ENCODE measurements at places on chromosomes 1 and 21.

DNA sequence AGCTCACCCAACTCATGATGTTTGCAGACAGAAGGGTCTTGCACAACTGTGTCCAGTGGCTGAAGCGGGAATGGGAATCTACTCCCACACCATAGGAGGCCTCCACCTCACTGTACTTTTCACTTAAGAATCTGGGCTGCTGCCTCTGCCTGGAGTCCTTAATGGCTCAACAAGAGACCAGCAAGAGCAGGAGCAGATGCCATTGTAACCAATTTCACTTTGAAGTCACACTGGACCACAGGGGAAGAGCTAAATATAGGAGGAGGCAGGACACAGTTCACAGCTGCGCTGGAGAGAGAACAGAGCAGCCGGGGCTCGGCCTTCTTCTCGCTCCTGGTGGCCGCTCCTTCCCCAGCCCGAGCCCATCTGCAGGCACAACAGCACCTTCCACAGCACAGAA lies 120.4 kb downstream of the SIPA1L2 start:
- H3K27me3 ChIP-seq = no peaks in the 10 kb centered on the region
- no peak overlapping the region for H3K4me3 ChIP-seq
- H3K4me1 ChIP-seq = peaks cover 4% of the 10 kb centered on the region
- H3K36me3 ChIP-seq = no peaks in the 10 kb centered on the region
- DNase-seq = no peak
- no peak overlapping the region for H3K27ac ChIP-seq

GRCh38 chr21:42614396-42614795 lies 39.0 kb upstream of the PDE9A start:
- no peaks in the 10 kb centered on the region for H3K36me3 ChIP-seq
- no peaks in the 10 kb centered on the region for H3K27me3 ChIP-seq
- H3K4me3 ChIP-seq = no peak overlapping the region

DNA sequence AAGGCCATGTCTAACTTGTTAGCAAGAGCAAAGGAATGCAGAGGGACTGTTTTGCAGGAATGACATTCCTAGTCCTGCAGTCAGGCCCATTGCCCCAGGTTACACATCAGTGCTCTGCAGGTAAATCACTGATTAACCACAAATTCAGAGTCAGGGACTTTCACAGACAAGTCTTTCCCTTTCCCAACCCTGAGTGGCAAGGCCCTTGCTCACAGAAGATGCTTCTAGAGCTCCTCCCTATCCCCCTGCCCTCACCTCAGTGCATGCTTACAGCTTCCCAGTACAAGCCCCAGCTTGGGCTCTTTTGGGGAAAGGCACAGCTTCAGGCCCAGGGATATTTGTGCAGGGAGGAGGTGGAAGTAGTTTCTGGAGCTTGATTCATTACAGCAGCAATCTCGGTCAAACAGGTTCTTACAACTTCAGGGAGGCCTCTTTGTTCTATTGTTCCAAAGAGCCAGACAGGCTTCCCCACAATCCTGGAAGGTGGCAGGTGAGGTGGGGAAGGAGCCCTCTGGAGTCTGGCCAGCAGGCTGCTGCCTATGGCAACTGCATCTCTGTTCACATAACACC lies 53.9 kb downstream of the CASQ2 start:
- no peak for DNase-seq
- peaks cover 4% of the 10 kb centered on the region for H3K4me1 ChIP-seq
- H3K27me3 ChIP-seq = no peaks in the 10 kb centered on the region
- H3K27ac ChIP-seq = no peak overlapping the region

- no peak for DNase-seq
- H3K27ac ChIP-seq = no peak overlapping the region
- H3K4me1 ChIP-seq = peaks cover 13% of the 10 kb centered on the region
Measured at GRCh38 chr1:226766565-226766964, 27.5 kb upstream of the ITPKB start.

GRCh38 chr1:199298825-199299224 lies 660.0 kb downstream of the PTPRC start:
- H3K27me3 ChIP-seq = no peaks in the 10 kb centered on the region
- no peak overlapping the region for H3K4me3 ChIP-seq
- no peak overlapping the region for H3K27ac ChIP-seq
- no peak for DNase-seq
- no peaks in the 10 kb centered on the region for H3K4me1 ChIP-seq
- no peaks in the 10 kb centered on the region for H3K36me3 ChIP-seq

DNA sequence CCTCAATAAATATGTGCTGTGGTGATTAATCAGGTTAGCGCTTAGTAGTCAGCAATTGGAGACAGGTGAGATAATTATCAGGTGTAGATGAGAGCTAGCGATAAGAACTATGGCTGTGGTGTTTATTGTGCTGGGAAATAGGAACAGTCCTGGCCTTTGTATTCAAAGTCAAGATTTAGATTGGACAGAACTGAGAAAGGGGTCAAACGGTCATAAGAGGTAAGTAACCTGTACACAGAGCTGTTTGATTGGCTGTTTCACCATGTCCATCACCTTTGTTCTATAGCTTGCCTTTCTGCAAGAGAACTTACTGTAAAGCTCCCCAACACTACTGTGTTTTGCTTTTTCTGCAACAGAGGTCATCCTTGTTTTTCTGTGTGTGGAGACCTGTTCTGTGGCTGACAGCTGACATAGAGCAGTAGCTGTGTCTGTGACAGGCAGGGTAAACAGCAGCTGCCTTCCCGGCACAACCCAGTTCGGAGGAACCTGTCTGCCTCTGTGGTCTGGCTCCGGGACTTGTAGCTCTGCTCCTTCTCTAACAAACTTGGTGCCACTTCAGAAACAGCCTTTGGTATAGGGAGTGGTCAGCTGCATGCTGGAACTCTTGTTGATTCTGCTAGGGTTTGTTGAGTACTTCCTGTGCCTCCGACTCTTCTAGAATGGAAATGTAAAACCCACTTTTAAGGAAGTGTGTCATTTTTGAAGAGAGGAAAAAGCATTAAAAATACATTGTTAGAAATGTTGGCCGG lies 21.1 kb upstream of the CDC42 start:
- no peaks in the 10 kb centered on the region for H3K27me3 ChIP-seq
